ENCODE measurements at places on chromosomes 11 and 22.

GRCh38 chr22:24289741-24290163, 19.1 kb downstream of the SPECC1L start:
- no peak for DNase-seq

DNA sequence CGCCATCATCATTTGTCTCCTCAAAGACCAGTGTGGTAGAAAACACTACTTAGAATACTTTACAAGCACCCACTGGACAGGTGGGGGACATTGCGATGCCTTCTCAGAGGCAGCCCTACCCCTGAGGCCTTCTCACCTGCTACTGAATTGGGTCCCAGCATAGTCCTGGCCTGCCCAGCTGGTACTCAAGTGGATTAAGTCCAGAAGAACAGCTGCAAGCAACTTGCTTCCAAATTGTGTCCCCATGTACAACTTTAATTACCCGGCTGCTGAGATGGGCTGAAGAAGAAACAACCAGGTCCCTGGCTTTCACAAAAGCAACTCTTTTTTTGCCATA, 12.3 kb downstream of the ABTB2 start:
- DNase-seq: no peak

DNA sequence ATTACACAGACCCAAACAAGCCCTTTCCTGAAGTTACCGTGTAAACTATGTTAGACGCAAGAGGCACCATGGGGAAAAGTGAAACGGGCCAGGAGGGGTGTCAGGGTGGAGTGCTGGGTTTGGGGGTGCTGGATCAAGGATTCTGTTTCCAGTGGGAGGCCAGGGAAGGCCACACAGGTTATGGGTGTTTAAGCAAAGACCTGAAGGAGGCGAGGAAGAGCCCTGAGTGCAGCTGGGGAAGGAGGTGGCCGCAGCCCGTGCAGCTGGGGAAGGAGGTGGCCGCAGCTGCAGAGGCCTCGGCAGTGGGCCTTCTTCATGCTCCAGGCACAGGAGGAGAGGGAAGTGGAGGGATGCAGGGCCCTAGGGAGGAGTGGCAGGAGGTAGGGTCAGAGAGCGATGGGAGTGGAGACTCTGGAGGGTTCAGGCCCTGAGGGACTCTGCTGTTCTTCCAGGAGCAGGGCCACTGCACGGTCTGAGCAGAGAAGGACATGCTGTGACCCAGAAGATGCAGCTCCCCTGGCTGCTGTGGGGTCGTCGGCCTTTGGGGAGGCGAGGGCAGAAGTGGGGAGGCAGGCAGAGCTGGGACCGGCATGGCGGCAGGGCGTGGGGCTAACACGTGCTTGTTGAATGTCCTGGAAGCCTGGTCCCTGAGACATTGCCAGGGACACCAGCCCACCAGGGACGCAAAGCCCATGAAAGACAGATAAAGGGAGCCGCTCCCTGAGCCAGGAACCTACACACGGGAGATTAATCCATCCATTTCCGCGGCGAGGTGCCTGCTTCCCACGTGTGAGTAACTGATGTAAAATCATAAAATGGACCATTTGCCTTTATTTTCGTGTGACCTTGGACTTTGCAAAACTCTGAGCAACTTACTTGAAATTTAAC, 1049.1 kb downstream of the BRD1 start:
- no peak for DNase-seq

- peak; percentile 78 for DNase-seq
These were observed at the start of gene PITPNM1 for GRCh38 chr11:67504950-67505581. TSS of gene PITPNM1 (minus strand) at chr11:67505363. CDS start at chr11:67504180, 1,183 bp downstream.

DNA sequence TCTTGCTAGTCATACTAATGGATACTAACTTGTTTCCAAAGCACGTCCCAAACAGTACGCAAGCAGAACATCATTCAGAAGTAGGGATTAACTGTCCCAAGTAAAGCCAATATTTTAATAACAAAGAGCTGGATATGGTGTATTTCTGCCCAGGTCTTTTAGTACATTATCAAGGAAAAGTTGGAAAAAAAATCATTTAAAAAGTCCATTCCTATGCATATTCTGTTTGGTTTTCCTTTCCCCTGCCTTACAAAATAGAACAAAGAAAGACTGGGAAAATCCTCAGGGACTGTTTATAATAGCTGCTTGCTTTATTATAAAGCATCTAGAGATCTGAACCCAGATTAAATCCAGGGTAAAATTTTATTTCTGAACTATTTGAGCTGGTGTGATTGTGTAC, 83.9 kb downstream of the UVRAG start:
- no peak for DNase-seq

DNA sequence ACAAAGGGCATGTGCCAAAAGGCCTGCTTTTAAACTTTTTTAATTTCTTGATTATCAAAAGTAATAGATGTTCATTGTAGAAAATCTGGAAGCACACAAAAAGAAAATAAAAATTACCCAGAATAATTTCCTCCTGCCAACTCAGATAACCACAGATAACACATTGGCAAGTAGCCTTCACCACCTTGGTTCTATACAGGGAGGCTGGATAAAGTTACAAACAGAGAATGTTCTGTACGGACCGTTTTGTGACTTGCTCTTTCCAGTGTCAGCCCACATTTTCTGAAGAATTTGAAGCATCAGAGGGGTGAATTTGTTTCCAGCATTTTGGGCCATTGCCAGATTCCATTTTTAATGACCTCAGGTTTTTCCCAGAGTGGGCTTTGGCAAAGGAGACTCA, 23.5 kb downstream of the TUG1 start:
- no peak for DNase-seq

GRCh38 chr22:19368876-19369275, 62.7 kb downstream of the HIRA start:
- no peak for DNase-seq

DNA sequence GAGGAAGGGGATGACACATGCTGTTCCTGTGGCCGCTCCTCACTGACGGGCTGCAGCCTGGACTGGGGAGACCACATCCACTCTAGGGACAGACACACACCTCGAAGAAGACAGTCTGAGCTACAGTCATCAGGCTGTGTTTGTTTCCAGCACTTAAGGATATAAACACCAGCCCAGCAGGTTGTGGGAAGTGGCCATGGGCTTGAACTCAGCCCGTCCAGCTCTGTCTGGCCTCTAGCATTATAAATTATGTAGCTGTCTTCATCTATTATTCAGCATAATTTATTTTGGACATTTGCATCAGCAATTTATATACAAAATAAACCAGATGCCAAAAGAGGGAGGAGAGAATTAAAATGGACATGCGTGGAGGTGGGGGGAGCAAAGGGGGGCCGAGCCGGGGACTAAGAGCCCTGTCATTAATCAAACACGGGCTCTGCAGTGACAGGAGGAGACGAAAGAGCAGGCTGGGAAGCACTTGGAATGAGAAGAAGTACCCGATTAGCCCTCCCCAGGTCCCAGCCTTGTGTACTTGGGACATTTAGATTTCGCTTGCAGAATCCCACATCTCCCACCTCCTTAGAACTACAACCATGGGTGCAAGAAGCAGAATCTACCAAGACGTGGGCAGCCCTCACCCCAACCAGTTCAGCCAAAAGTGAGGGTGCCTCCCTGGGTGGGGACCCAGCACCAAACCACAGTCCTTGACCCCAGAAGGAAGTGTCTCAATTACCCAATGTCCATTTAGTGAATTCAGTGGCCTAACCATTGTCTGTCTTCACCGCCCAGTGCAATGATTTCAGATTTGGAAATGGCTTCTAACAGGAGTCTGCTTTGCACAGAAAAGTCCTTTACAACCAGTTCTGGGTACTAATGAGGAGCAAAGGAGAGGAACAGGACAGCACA, 309.6 kb downstream of the OPCML start:
- DNase-seq: no peak

DNA sequence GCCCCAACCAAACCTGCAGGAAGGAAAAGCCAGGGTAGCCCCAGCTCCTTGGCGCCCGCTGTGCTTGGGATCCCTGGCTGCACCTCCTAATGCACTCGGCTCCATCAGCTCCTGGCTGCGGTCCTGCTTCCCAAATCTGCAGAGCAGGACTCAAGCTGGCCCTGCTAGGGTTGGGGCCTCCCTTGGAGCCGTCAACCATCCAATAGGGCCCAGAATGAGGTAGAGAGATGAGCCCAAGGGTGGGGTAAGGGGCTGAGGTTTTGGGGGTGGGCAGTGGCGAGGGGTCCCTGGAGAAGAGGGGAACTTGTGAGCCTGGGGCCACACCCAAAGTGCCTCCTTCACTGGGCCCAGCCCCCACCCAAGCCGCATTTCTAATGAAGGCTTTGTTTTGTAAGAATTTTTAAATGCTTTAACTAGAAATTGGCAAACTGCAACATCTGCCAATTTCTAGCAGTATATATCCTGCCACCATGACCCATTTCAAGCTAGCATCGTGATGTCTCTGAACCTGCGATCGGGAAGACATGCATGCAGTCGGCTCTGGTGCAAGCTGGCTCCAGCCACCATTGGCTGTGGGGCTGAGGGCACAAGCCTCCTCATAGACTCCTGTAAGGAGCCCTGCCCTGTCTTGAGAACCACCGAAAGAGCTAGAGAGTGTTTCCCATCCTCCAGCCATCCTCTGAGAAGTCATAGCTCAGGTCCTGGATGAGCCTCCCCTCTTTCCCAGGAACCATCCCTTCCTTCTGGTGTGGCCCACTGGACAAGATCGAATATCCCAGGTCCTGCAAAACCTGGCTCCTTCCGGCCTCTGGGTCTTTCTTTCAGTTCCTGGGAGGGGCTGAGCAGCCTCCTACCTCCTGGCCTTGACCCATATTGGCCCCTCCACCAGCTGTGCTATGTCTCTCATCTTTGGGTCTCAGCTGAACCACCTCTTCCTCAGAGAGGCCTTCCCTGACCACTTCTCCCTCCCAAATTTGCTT, 15.5 kb downstream of the C1QTNF6 start:
- peak; percentile 8 for DNase-seq

- peak; percentile 64 for DNase-seq
These were observed 452.3 kb downstream of the RAB38 start for GRCh38 chr11:87722756-87723565.

- no peak for DNase-seq
These were observed 29.7 kb upstream of the CYB5R3 start for GRCh38 chr22:42678894-42679293.

- no peak for DNase-seq
These were observed 56.8 kb downstream of the CD82 start for GRCh38 chr11:44622190-44622650.

- peak; percentile 61 for DNase-seq
These were observed 393 bp downstream of the ST13 start for GRCh38 chr22:40855979-40856512.

GRCh38 chr11:116869610-116870009, 32.2 kb upstream of the APOA1 start:
- no peak for DNase-seq

- DNase-seq: no peak
These were observed 31.6 kb downstream of the GRIA4 start for GRCh38 chr11:105641433-105641832.

GRCh38 chr22:40070701-40071100, 75.9 kb downstream of the FAM83F start:
- no peak for DNase-seq

- no peak for DNase-seq
These were observed 2.7 kb downstream of the DCDC1 start for GRCh38 chr11:31366795-31367194.

- peak; percentile 60 for DNase-seq
These were observed 10.7 kb downstream of the SDF2L1 start for GRCh38 chr22:21652547-21653545.

DNA sequence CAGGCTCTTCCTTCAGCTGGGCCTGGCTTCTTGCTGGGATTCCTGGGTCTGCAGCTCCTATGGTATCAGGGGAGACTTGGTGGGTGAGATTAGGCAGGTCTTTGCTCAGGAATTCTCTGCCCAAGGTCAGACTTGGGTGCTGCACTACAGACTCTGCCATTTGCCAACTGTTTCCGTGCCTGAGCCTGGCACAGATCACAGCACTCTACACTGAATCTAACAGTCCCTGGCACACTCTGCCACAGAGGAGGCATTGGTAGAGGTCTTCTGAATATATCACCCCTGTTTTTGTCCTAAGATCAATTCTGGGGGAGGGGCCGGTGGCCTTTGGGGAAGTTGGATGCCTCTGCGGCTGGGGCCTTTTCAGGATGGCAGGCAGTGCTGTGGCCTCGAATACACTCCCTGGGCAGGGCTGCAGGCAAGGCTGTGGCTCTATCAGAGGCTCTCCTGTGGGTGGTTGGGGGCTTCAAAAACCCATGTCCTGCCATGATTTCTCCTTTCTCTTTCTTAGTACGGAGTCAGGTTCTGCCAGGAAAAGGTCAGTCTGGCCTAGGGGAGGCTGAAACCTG, 115.0 kb upstream of the NARS2 start:
- DNase-seq: no peak

GRCh38 chr11:61596542-61596941, 15.7 kb upstream of the SYT7 start:
- no peak for DNase-seq

DNA sequence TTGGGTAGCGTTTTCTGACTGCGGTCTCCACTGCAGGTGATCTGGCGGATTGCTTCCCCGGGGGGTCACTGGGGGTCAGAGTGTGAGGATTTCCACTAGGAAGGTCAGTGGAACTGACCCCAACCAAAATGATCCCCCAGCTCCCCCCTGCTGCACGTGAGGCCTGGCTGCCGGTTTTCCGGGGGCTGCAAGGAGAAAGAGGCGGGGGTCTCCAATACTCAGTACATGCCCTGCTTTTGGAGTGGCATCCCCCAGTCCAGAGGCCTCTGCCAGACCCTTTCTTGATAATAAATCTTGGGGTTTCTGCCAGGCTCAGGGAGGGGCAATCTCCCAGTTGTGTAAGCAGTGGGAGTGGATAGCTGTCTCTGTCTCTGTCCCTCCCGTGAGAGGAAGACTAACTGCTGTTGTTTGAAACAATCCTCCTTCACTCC, 71.5 kb upstream of the RTL6 start:
- DNase-seq: no peak

- DNase-seq: peak; percentile 29
These were observed 380 bp downstream of the C11orf96 start for GRCh38 chr11:43942662-43943371.

DNA sequence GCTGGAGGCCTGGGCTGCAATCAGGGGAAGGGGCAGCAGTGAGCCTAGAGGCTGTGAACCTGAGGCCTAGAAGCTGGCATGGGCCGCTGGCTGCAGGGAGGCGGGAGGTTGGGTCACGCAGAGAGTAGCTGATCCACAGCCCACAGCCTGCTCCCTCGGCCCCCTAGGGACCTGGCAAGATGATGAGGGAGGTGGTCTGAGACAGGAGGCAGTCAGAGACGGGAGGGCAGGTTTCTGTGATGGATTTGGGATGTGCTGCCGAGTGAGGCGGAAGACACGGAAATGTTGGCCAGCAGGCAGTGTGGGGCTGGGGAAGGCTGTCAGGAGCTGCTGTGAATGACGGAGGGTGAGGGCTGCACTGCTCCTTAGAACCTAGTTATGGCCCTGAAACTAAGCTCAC, 22.7 kb downstream of the LRFN4 start:
- no peak for DNase-seq

All from WTC11 (cell line).